ENCODE measurements at places on chromosomes 2 and 18. TPM values are rescaled to one million over a fixed set of nuclear protein-coding genes. Genes with fewer than 3 reads are reported as not detected.

ABCG5 gene
- not detected for total RNA-seq

COA5 gene
- 39.7 TPM for total RNA-seq

MAP3K19 gene
- not detected for total RNA-seq

GAL3ST2 gene
- 0.18 TPM for total RNA-seq

KLHL14 gene
- total RNA-seq, result not detected

IKZF2 gene
- total RNA-seq, result 5.1 TPM

SRD5A2 gene
- total RNA-seq, result not detected

ST8SIA3 gene
- not detected for total RNA-seq

RHOB gene
- total RNA-seq, result 143 TPM

IHH gene
- total RNA-seq, result not detected

SPDYA gene
- total RNA-seq, result 0.71 TPM

OLA1 gene
- total RNA-seq, result 88.9 TPM

All from smooth muscle cell of bladder (primary cell).